ENCODE measurements at places on chromosomes 7 and 10. TPM values are rescaled to one million over a fixed set of nuclear protein-coding genes. Genes with fewer than 3 reads are reported as not detected.

The CFAP58 gene
- total RNA-seq: 0.34 TPM

The COL1A2 gene
- 4,473 TPM for total RNA-seq

The OR2F1 gene
- total RNA-seq: not detected

The GHRHR gene
- not detected for total RNA-seq

The ITGB8 gene
- 3.6 TPM for total RNA-seq

- H3K4me3 ChIP-seq: no peak overlapping the region
- DNase-seq: no peak
- no peaks in the 10 kb centered on the region for H3K4me1 ChIP-seq
- H3K27ac ChIP-seq: no peak overlapping the region
- no peaks in the 10 kb centered on the region for H3K27me3 ChIP-seq
Observed at GRCh38 chr7:127154101-127154500, 98.6 kb downstream of the GRM8 start.

GRCh38 chr10:97726636-97727178 lies 10.2 kb upstream of the ZFYVE27 start:
- no peaks in the 10 kb centered on the region for H3K27me3 ChIP-seq
- no peaks in the 10 kb centered on the region for H3K36me3 ChIP-seq
- no peak overlapping the region for H3K27ac ChIP-seq
- H3K4me1 ChIP-seq: no peaks in the 10 kb centered on the region
- H3K4me3 ChIP-seq: no peak overlapping the region

DNA sequence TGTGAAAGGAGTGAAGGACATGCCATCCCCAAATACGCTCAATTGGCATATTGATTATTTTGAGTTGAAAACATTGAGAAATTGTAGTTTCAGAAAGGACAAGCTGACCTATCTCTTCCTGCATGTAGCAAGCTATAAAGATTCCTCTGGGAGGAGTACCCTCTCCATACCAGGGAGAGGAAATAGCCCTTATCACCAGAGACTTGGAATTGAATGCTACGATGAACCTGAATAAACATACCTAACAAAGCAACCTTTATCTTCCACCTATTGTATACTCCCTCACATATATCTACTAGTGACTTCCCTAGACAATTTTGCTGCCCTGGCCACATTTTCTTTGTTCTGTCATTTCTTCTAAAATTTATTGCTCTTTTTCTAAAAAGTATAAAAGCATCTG lies 150.2 kb upstream of the EEPD1 start:
- DNase-seq: no peak
- H3K4me1 ChIP-seq: no peaks in the 10 kb centered on the region
- no peaks in the 10 kb centered on the region for H3K36me3 ChIP-seq

DNA sequence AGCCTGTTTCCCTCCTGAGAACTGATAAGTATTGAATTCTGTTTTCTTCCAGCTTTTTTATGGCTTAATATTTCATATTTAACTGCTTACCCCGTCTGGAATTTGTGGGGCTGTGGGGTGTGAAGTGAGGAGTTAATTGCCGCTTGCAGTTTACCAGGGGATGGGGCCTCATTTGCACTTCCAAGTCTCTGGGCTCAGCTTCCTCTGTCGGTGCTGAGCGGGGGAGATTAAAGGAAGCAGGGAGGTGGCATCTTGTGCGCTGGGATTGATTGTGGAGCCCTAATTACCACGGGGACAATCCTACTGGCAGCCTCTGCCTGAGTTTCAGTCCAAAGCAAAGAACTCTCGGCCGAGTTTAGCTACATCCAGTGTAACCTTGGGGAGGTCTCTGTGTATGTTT lies 33.4 kb downstream of the ELFN1 start:
- no peak for DNase-seq
- 0 out of 2 replicates have a peak, but pooled peaks cover 1% of the 10 kb centered on the region for H3K27me3 ChIP-seq
- no peaks in the 10 kb centered on the region for H3K4me1 ChIP-seq
- H3K27ac ChIP-seq: no peak overlapping the region
- no peak overlapping the region for H3K4me3 ChIP-seq
- H3K36me3 ChIP-seq: no peaks in the 10 kb centered on the region

GRCh38 chr7:32381024-32381601 lies 109.1 kb downstream of the LSM5 start:
- H3K36me3 ChIP-seq: no peaks in the 10 kb centered on the region
- H3K27ac ChIP-seq: no peak overlapping the region
- no peak for DNase-seq
- no peaks in the 10 kb centered on the region for H3K27me3 ChIP-seq
- H3K4me3 ChIP-seq: no peak overlapping the region

- peak overlapping the region; percentile 86 for H3K4me3 ChIP-seq
- peak overlapping the region; percentile 97 for H3K27ac ChIP-seq
- no peaks in the 10 kb centered on the region for H3K27me3 ChIP-seq
- peaks cover 25% of the 10 kb centered on the region for H3K4me1 ChIP-seq
- peak; percentile 90 for DNase-seq
Observed at GRCh38 chr7:26200038-26200443, 505 bp downstream of the HNRNPA2B1 start.

DNA sequence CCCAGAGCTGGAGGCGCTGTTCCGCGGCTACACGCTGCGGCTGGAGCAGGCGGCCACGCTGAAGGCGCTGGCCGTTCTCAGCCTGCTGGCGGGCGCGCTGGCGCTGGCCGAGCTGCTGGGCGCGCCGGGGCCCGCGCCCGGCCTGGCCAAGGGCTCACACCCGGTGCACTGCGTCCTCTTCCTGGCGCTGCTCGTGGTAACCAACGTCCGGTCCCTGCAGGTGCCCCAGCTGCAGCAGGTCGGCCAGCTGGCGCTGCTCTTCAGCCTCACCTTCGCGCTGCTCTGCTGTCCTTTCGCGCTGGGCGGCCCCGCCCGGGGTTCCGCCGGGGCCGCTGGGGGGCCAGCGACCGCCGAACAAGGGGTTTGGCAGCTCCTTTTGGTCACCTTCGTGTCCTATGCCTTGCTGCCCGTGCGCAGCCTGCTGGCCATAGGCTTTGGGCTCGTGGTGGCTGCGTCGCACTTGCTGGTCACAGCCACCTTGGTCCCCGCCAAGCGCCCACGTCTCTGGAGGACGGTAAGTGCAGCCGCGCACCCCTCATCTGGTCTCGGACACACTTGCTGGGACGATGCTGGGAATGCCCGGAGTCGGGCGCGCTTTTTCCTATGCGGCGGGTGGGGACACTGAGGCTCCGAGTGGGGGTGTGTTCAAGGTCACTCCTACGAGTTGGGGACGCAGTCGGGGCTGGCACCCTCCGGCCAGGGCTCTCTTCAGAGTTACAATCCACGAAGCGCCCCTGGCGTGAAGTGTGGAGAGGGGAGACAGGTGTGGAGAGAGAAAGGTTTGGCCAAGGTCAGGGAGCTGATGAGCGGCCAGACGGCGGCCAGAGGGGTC lies 717 bp downstream of the ADCY1 start:
- H3K4me3 ChIP-seq: peak overlapping the region; percentile 22
- DNase-seq: no peak
- H3K27me3 ChIP-seq: peaks cover 54% of the 10 kb centered on the region
- H3K4me1 ChIP-seq: peaks cover 6% of the 10 kb centered on the region
- H3K27ac ChIP-seq: no peak overlapping the region

DNA sequence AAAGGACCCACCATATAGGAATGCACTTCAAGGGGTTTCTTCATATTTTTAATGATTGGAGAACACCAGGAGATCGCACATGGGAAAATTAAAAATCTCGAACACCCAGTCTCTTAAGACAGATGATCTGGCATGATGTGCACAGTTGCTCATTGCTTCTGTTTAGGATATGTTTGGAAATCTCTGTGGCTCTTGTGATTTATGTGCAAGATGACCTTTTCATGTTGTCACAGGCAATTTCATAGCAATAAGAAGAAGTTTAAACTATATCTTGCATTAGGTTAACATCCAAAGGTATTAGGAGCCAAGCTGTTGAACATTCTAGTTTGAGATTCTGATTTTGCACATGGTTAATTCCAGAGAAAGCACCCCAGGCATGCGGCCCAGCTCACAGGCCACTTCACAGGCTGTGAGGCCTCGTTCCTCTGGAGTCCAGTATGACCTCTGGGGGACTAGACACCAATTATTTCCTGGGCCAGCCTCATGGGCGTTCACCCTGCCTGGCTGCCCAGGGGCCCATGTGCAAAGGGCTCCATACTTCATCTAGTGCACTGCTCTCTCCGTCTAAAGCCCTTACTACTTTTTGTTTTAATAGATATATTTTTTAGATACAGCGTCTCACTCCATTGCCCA lies 28.4 kb downstream of the CAMK1D start:
- H3K4me1 ChIP-seq: no peaks in the 10 kb centered on the region
- no peaks in the 10 kb centered on the region for H3K27me3 ChIP-seq
- no peak overlapping the region for H3K27ac ChIP-seq
- no peak overlapping the region for H3K4me3 ChIP-seq
- H3K36me3 ChIP-seq: no peaks in the 10 kb centered on the region

DNA sequence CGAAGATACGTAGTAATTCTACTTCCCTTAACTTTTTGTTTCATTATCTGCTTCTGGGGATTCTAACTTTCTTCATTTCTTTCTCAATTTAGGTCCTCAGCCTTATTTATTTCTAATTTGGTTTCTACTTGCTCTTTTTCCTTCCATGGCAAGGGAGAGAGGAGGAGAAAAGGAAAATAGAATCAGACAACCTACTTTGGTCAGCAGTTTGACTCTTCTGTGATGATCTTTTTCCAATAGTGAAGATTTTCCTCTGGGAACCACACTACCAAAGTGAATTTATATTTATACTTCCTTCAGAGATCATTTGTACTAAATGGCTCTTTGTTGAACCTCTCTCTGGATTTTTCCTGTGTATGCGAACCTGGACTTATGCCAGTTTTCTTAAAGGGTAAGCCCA lies 90.2 kb downstream of the TMEM26 start:
- no peak overlapping the region for H3K4me3 ChIP-seq
- no peak overlapping the region for H3K27ac ChIP-seq
- no peaks in the 10 kb centered on the region for H3K4me1 ChIP-seq
- DNase-seq: no peak
- no peaks in the 10 kb centered on the region for H3K36me3 ChIP-seq

DNA sequence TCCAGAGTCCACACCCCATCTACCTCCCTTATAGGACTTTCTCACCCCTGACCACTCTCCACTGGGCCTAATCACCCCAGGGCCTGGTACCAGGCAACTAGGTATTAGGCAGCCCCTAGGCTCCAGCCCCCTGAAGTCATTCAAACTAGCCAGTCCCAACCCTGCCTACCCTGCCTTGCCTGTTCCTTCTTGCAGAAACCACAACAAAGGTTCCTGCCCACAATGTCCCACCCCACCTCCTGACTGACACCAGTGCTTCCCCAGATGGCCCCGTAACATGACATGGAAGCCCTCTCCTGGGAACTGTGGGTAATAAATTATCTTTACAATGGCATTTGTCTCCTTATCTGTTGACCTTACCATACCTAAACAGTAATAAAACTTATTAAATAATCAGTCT lies 100.6 kb upstream of the PDE1C start:
- H3K4me1 ChIP-seq: no peaks in the 10 kb centered on the region
- 0 out of 2 replicates have a peak, but pooled peaks cover 2% of the 10 kb centered on the region for H3K27me3 ChIP-seq
- H3K27ac ChIP-seq: no peak overlapping the region
- no peak overlapping the region for H3K4me3 ChIP-seq

- H3K27me3 ChIP-seq: no peaks in the 10 kb centered on the region
- DNase-seq: no peak
- H3K27ac ChIP-seq: no peak overlapping the region
- peaks cover 66% of the 10 kb centered on the region for H3K36me3 ChIP-seq
- H3K4me1 ChIP-seq: peaks cover 23% of the 10 kb centered on the region
- no peak overlapping the region for H3K4me3 ChIP-seq
Observed at GRCh38 chr10:103181244-103181643, 11.8 kb downstream of the NT5C2 start.

DNA sequence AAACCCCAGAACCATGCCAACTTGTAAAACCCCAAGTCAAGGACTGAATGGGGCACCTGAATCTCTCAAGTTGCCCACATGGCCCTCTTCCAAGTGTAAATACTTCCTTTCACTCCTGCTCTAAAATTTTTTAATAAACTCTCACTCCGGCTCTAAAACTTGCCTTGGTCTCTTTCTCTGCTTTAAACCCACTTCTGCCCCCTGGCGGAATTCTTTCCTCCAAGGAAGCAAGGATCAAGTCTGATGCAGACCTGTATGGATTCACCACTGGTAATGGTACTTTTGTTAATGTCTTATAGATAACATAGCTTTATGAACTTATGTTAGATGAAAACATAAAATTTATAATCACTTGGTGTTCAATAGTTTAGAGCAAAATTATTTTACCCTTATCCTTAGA lies 33.8 kb downstream of the SLC16A9 start:
- no peaks in the 10 kb centered on the region for H3K4me1 ChIP-seq
- H3K36me3 ChIP-seq: no peaks in the 10 kb centered on the region
- DNase-seq: no peak

- H3K4me3 ChIP-seq: no peak overlapping the region
- DNase-seq: no peak
- no peaks in the 10 kb centered on the region for H3K27me3 ChIP-seq
- H3K36me3 ChIP-seq: no peaks in the 10 kb centered on the region
Observed at GRCh38 chr7:14332155-14332554, 342.7 kb upstream of the ETV1 start.

DNA sequence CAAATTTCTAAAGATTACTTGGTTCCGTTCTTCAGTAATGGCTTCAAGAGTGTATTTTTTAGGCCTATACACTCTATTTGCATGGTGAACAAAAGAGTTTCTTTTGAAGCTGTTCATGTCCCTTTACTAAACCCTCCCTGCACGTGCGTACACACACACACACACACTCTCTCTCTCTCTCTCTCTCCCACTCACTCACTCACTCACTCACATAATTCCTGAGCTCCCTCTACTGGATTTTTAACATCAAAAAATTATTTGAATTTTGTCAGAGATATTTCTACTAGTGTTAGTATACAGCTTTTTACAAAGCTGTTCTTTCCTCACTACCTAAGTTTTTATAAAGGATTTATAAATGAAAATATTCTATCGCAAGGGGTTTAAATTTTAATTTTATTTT lies 85.9 kb downstream of the UBE3C start:
- no peak overlapping the region for H3K4me3 ChIP-seq
- H3K27ac ChIP-seq: no peak overlapping the region
- no peaks in the 10 kb centered on the region for H3K27me3 ChIP-seq

GRCh38 chr7:109898-110556 lies 82.3 kb upstream of the FAM20C start:
- H3K36me3 ChIP-seq: no peaks in the 10 kb centered on the region
- no peak overlapping the region for H3K4me3 ChIP-seq
- no peaks in the 10 kb centered on the region for H3K4me1 ChIP-seq
- no peak overlapping the region for H3K27ac ChIP-seq

- no peak within 1 kb of the TSS for H3K4me3 ChIP-seq
- DNase-seq: no peak
Observed at GRCh38 chr10:114239117-114239993, at the start of gene VWA2. VWA2 (plus strand) TSS chr10:114239254; CDS start chr10:114248714, 9,460 bp downstream.

- H3K4me3 ChIP-seq: no peak overlapping the region
- no peak for DNase-seq
- H3K4me1 ChIP-seq: no peaks in the 10 kb centered on the region
- H3K27me3 ChIP-seq: 0 out of 2 replicates have a peak, but pooled peaks cover 2% of the 10 kb centered on the region
- no peak overlapping the region for H3K27ac ChIP-seq
Observed at GRCh38 chr7:140977741-140978140, 37.0 kb downstream of the MRPS33 start.

GRCh38 chr7:72437061-72437585 lies 25.0 kb upstream of the CALN1 start:
- H3K27ac ChIP-seq: no peak overlapping the region
- no peaks in the 10 kb centered on the region for H3K4me1 ChIP-seq
- H3K27me3 ChIP-seq: no peaks in the 10 kb centered on the region
- no peak overlapping the region for H3K4me3 ChIP-seq
- DNase-seq: no peak
